ENCODE measurements at places on chromosomes 4 and X. TPM values are rescaled to one million over a fixed set of nuclear protein-coding genes. Genes with fewer than 3 reads are reported as not detected.

DNA sequence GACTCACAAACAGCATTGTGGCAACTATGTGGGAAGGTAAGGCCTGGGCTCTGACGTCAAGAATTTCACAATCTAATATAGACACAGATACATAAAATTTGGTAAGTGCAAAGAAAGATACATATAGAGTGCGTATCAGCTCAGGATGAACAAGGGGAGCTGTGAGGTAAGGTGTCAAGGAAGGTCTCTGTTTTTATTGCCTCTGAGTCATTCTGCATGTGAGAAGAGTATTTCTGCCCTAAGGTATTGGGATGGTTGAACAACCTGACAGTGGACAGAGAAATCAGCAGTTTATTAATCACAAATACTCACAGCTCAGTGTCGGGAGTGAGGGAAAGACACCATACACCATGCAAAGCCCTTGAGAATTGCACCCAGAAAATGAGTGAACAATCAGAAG is 89.8 kb downstream of the COMMD8 start:
- no peak for DNase-seq

ERCC6L gene
- total RNA-seq: 0.16 TPM

DNA sequence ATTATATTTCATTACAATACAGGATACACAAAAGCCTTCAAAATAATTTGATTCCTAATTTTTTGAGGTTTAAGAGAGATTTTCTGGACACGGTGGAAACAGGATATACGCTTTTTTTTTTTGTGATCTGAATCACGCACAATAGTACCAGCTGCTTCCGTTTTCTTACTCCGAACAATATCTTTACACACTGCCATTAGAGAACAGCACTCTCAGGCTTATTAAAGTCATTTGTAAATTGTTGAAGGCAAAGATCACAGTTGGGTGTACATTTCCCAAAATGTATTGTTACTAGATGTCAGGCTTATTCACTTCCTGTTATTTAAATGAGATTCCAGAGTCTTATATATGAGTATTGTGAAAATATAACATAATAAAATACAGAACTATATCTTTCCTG is 71.5 kb downstream of the TMEM47 start:
- DNase-seq: no peak

DNA sequence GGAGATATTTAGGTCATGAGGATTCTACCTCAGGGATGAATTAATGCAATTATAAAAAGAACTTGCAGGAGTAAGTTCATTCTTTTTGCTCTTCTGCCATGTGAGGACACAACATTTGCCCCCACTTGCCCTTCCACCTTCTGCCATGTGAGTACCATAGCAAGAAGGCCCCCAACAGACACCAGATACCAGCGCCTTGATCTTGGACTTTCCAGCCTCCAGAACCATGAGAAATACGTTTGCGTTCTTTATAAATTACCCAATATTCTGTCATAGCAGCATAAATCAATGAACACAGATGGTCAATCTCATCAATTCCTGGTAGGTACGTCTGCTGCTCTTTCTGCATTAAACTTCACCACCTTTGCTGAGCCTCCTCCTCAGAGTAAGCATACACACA is 5.7 kb upstream of the SEPSECS start:
- no peak for DNase-seq

CSN1S1 gene
- not detected for total RNA-seq

ZFX gene
- 58.3 TPM for total RNA-seq

GLUD2 gene
- 2.6 TPM for total RNA-seq

DNA sequence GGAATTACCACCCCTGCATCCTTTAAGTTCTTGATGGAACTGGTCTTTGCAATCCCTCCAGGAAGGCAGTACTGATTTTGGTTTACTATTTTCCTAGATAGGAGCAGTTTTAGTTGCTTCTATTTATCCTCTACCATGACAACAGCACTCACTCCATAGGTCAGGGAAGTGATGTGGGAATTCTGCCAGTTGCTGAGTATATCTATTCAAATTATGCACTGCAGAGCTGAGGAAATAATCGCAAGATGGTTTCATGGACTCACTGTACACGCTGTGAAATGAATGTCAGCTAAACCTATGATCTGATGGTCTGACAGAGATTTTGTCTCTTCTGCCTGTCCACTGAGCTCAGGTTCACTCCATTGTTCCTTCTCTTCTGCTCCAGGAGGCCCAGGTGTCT is 135.8 kb downstream of the FAAH2 start:
- DNase-seq: no peak

- DNase-seq: no peak
Observed at GRCh38 chr4:74547042-74547441, 102.1 kb downstream of the AREG start.

- DNase-seq: no peak
Observed at GRCh38 chrX:68705986-68706385, 58.5 kb downstream of the STARD8 start.

DUSP21 gene
- total RNA-seq: not detected

UBE2K gene
- 56.7 TPM for total RNA-seq

LRP2BP gene
- 1.9 TPM for total RNA-seq

GNRHR gene
- total RNA-seq: not detected

DNA sequence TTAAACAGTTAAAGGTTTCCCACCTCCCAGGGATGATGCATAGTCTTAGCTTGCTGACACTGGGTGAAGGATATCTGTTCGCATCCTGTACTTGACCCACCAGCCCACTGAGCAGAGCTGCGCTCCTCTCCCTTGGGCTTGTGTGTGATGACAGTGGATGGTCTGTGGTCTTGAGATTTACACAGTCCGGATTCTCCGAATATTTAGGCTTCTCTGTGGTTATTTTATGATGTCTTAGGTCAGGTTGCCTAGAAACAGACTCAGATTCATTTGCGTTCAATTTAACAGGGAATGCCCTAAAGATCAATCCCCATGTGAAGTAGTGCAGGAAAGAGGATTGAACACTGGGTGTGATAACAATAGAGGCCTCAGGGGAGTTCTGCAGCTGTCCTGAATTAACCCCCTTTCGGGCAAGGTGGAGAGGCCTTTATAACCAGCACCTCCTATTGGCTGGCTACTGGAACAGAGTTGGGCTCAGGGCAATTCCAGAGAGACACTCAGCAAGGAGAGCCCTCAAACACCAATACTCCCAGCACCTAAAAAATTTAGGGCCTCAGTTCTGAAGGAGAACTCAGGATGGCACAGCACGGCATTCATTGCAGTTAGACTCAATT is 653.2 kb upstream of the GALNT7 start:
- no peak for DNase-seq

GRCh38 chrX:107978707-107979307 is 3.4 kb downstream of the TEX13B start:
- no peak for DNase-seq

DNA sequence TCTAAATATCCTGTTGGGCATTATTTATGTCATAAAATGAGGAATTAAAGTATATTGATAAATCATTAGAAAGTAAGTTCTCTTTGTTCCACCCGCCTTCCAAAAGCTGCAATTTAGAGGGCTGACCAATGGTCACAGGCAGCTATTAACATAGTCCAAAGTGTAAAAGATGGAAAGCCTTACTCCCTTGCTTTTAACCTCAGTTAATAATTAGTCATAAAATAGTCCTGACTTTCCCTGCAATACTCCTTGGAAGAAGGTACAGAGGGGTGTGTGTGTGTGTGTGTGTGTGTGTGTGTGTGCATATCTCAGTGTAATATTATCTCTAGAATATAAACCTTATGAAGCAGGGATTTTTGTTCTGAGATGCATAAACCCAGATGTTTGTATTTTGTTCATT is 275.4 kb downstream of the FAT4 start:
- no peak for DNase-seq

DNA sequence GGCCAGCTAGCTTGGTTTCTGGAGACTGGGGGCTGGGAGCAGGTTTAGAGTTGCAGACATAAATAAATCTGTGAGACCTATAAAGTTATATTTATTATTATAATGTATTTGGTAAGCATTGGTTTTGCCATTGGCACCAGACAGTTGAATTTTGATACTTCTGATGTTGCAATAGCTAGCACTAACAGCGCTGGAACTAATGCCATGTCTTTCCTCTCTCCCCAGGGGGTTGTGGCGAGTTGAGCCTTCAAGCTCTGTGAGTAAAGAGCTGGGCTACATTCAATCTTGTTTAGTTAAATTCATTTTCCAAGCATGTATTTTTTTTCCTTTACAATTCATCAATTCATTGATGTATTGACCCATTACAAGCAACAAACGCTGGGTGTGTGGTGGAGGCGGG is 358.7 kb upstream of the NR3C2 start:
- DNase-seq: no peak

DNA sequence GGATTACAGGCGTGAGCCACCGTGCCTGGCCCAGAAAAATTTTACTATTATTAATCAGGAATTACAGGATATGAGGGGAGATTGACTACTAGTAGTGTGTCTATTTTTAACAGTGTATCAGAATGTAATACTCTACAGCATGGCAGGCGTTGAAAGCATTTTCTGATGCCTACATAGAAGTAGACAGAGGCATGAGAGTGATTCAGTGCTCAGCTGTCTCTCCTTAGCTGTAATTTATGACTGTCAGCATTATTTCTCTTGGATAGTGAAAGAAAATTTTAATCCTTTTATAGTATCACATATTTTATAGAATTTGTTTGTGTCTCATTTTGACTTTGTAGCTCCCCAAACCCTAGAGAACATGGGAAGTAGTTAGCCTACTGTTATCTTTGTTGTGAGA is 20.7 kb downstream of the ARHGAP24 start:
- DNase-seq: no peak

DNA sequence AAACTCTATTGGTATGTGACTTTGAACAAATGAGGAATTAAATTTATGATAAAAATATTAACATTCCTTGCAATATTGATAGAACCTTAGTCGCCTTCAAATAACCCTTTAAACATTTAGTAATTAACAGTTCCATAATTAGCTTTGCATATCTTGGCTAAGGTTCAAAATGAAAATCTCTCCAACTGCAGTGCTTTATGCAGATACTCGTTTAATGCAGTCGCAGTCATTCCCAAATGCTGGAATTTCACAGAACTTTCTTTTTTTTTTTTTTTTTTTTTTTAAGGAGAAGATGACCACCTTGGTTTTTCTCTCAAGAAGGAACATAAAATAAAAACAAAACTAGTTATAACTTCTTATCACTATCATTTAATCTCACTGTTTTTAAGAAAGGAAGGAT is 5.2 kb downstream of the RAPGEF2 start:
- no peak for DNase-seq

DNA sequence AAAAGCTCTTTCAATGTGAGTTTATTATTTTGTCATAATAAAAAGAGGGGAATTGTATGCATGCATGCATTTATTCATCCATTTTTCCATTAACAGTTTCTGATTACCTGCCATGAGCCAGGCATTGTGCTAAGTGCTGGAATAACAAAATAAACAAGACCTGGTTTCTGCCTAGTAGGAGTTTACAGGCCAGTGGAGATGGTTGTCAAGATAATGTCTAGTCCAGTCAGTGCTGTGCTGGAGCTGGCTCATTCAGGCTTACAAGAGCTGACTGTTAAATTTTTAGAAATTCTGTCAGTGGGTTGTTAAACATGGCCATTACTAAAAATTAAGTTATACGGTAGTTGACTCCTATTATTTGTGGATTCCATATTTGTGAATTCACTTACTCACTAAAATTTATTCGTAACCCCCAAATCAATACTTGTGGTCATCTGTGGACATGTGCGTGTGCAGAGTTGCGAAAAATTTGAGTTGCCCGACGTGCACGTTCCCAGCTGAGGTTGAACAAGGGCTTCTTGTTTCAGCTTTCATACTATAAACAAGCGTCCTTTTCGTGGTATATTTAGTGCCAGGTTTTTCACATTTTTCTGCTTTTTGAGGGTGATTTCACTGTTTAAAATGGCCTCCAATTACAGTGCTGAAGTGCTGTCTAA is 172.3 kb upstream of the RPS6KA3 start:
- no peak for DNase-seq

DOCK11 gene
- 49.5 TPM for total RNA-seq

MAGEA2 gene
- not detected for total RNA-seq

DNA sequence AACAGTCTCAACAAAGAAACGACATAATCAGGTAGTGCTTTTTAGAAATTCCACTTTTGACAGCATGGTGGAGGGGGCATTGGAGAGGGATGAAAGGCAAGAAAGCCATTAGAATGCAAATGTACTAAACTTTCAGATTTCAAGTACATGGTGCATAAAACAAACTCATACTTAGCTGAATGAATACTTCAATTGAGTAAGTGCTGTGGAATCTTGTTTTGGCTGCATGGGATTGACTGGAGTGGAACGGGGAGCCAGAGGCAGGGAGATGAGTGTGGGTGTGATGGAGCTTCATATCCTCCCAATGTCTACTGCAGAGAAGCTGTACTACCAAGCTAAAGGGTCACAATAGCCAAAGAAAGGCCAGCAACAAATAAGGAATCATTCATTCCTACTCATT is 52.4 kb downstream of the USP46 start:
- DNase-seq: no peak

GRCh38 chrX:71168134-71168533 is 23.5 kb downstream of the NLGN3 start:
- DNase-seq: no peak

DNA sequence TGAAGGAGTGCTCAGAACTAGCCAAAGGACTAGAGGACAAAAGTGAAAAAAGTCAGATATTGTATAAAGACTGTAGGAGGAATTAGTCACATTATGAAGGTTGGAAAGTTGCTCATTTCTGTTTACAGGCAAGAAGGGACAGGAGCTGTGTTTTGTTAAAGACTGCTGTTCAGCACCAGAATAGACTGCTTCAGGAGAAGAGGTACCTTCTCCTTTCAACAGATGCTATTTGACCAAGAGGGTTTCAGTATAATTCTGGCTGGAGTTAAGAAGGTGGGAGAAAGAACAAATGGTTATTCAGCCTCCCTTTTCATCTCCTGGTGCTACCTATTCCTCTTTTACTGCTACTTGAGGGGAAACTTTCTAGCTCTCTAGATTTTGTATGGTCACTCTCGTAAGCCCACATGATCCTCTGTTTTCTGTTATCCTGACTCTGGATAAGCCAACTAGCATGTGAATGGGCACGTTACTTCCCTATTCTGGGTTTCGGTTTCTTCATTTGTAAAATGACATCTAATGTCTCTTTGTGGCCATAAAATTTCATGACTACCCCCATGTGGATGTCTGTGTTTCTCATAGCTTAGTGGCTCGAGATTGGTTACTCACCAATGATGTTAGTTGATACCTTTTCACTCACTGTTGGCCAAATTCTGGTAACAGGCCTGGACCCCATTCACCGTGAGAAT is 68.9 kb downstream of the SH2D1A start:
- no peak for DNase-seq

GRCh38 chr4:5982156-5982973 is 35.9 kb downstream of the C4orf50 start:
- no peak for DNase-seq

DNA sequence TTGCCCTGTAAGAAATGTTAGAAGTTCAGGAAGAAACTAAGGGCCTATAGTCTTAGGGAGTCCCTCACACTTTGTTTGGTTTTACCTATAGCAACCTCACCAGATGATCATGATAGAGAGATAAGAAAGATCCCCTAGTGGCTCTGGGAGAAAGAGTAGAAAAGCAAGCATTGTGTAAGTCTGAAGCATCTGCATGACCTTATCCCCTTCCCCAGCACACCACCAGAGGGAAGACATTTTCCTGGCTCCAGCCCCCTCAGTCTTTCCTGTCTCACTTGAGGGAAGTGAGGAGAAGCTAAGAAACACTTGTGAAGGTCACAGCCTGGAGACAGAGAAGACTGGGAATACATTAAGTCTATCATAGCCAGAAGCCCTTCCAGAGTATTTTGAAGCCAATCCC is 154.0 kb downstream of the EVC2 start:
- DNase-seq: no peak

KDR gene
- total RNA-seq: 28.8 TPM

Data from kidney (tissue), 22 donors.